T-cell (primary cell): ENCODE measurements at places on chromosomes 3 and 15. TPM values are rescaled to one million over a fixed set of nuclear protein-coding genes. Genes with fewer than 3 reads are reported as not detected.
A peak's percentile ranks its signal among the peaks of the same experiment; 100 is the strongest.

The ELL3 gene
- total RNA-seq: 3.5 TPM

DNA sequence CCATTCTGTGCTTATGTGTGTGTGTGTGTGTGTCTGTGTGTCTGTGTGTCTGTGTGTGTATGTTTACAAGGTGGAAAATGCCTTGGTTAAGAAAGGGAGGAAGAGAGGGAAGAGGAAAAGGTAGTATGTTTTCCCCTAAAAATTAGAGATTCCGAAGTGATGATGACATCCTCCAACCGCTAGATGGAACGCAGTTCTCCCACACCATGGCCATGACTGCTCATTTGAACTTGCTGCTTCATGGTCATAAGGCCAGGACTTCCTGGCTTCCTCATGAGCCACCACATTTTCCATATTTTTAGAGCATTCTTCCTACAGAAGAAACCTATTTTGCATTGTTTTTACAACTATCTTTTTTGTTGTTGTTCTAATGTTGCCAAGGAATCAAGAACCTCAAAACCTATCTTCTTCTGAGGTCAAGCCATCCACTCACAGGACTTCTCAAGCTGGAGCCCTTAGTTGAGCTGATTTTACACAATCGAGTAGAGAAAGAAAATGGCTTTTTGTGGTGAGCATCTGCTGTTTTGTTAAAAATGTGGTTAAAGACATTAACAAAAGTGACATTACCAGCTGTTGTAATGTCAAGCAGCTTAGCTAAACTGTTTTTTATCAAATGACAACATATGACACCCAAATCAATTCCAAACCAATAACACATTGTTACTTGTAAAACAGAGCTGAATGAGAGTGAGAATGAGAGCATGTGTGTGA, 1091.0 kb downstream of the FHIT start:
- DNase-seq: no peak
- no peak overlapping the region for H3K4me3 ChIP-seq
- H3K27ac ChIP-seq: no peak overlapping the region
- H3K27me3 ChIP-seq: no peaks in the 10 kb centered on the region
- H3K4me1 ChIP-seq: no peaks in the 10 kb centered on the region

GRCh38 chr3:55042591-55042990, 114.7 kb upstream of the LRTM1 start:
- no peak overlapping the region for H3K4me3 ChIP-seq
- H3K4me1 ChIP-seq: no peaks in the 10 kb centered on the region
- H3K36me3 ChIP-seq: no peaks in the 10 kb centered on the region

GRCh38 chr3:173351886-173352285, 45.7 kb upstream of the NLGN1 start:
- H3K36me3 ChIP-seq: no peaks in the 10 kb centered on the region
- H3K27me3 ChIP-seq: no peaks in the 10 kb centered on the region
- DNase-seq: no peak
- H3K4me1 ChIP-seq: no peaks in the 10 kb centered on the region

- peak; percentile 57 for DNase-seq
- H3K36me3 ChIP-seq: no peaks in the 10 kb centered on the region
- H3K27ac ChIP-seq: no peak overlapping the region
- H3K27me3 ChIP-seq: no peaks in the 10 kb centered on the region
- H3K4me1 ChIP-seq: peaks cover 5% of the 10 kb centered on the region
Measured at GRCh38 chr15:90142216-90143165, 40.2 kb upstream of the IDH2 start.
